Lower lobe of right lung (tissue), 2 donors: ENCODE measurements at places on chromosomes 6 and 20. TPM values are rescaled to one million over a fixed set of nuclear protein-coding genes. Genes with fewer than 3 reads are reported as not detected.
A peak's percentile ranks its signal among the peaks of the same experiment; 100 is the strongest.

GRCh38 chr6:79570129-79571029 is 33.1 kb upstream of the LCA5 start:
- DNase-seq = no peak

- DNase-seq = no peak
Measured at GRCh38 chr20:57071283-57071731, 195.1 kb downstream of the BMP7 start.

DNA sequence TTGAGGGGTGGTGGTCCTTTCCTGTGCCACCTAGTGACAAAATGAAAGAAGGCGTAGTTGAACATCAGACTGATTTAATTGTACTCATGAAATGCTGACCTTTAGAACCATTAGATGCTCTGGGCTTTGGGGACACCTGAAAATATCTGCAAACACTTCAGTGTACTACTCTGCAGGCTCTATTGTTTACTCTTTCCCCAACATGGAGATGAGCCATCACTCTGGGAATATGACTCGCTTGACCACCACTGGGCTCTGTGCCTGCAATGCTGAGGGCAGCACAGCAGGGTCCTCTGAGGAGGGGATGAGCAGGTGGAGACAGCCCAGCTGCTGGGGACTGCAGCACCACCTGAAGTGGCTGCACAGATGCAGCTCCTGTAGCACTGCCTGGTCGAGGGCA is 74.8 kb upstream of the SLC24A3 start:
- DNase-seq = no peak

DNA sequence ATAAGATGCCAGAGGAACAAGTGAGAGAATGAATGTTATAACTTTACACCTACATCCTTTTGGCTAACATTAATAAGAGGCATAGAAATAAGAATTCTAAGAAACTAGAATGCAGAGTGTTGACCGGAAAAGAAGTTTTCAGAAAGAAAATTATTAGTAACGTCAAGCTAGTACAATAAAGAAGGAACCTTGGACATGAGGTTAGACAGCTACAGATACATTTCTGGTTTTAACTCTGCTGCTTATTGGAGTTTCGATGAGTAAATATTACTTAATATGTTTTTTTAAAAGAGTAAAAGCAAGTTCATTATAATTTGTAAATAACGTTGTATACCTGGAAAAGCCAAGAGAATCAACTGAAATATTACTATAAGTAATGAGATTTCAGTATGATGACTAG is 22.7 kb downstream of the TAB2 start:
- DNase-seq = no peak

DNA sequence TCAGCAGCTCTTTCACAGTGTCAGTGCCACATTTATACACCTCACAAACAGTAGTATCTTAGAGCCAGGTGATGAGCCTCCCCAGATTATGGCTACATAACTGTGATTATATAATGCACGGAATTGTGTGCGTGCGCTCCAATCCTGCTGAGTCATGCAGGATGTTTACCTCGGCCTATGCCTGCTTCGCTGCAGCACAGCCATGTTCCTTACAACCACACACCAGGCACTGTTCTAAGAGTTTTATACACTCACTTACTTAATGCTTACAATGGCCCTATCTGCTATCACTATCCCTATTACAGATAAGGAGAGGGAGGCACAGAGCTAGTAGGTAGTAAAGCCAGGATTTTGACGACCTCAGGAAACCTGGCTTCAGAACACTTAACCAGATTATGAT is 7.3 kb downstream of the ZKSCAN3 start:
- DNase-seq = no peak

The KCNK16 gene
- total RNA-seq = not detected

The OXT gene
- total RNA-seq = not detected

- no peak for DNase-seq
Measured at GRCh38 chr20:21322083-21322710, 19.1 kb downstream of the XRN2 start.

DNA sequence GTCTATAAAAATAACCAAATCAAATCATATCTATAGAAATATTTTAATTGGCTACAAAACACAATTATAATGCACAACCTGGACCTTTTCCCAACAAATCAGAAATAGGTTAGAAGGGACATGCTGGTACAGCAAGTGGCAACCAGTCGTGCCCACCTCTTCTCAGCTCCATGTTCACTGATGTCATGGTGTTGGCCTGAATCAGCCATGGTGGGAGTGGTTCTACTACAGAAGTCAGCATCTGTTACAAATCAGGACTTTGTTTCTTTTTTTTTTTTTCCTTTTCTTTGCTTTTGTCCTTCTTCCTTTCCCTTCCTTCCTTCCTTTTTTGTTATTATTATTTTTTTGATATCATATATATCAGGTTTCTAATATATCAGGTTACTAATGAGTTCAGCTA is 91.2 kb downstream of the RALGAPA2 start:
- DNase-seq = no peak

GRCh38 chr6:77040568-77041195 is 422.6 kb downstream of the HTR1B start:
- DNase-seq = no peak

The GSTA4 gene
- 63.4 TPM for total RNA-seq

- DNase-seq = no peak
Measured at GRCh38 chr20:49446080-49446479, 36.4 kb downstream of the KCNB1 start.

The BPIFB4 gene
- not detected for total RNA-seq

DNA sequence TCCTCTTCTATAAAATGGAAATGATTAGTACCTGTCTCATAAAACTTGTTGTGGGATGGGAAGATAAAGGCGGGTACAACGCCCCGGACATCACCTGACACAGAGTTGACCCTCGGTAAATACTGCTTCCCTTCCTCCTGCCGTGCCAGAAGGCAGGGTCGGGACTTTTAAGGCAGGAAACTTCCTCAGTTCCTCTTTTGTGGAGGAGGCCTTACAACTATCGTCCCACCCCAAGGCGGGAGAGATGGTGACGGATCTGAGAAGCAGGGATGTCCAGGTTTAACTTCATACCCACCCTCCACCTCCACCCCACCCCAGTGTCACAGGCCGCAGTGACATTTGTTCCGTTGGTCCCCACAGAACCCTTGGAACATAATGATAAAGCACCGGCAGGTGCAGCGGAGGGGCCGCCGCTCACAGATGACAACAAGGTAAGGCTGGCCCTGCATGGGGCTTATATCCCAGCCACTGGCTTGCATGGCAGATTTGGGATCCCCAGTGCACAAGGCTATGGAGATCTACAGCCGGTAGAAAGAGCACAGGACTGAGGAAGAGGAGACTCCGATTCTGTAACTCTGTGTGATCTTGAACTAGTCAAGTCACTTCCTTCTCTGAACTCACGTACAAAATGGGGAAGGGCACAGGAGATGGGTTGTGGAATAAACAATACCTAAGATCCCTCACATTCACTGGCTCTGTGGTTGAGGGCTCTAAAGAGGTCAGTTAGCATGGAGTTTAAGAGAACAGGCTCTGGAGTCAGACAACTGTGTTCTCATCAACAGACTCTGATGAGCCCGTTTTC is 764 bp downstream of the DNTTIP1 start:
- peak; percentile 55 for DNase-seq

The RIPPLY2 gene
- total RNA-seq = not detected

- DNase-seq = peak; percentile 84
Measured at GRCh38 chr20:32091888-32092346, 17.6 kb upstream of the TM9SF4 start.

The NCOA3 gene
- total RNA-seq = 42.1 TPM
